ENCODE measurements at places on chromosomes 6 and 20.

DNA sequence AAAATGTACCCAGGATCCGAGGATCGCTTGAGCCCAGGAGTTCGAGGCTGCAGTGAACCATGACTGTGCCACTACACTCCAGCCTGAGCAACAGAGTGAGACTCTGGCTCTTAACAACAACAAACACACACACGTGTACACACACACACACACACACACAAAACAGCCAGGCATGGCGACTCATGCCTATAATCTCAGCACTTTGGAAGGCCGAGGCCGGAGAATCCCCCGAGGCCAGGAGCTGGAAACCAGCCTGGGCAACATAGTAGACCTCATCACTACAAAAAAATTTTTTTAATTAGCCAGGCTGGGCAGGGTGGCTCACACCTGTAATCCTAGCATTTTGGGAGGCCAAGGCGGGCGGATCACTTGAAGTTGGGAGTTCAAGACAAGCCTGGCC is 23.3 kb upstream of the ARFGEF2 start:
- DNase-seq = no peak

- no peak for DNase-seq
These were observed 303.4 kb downstream of the PLCB1 start for GRCh38 chr20:8435285-8436035.

DNA sequence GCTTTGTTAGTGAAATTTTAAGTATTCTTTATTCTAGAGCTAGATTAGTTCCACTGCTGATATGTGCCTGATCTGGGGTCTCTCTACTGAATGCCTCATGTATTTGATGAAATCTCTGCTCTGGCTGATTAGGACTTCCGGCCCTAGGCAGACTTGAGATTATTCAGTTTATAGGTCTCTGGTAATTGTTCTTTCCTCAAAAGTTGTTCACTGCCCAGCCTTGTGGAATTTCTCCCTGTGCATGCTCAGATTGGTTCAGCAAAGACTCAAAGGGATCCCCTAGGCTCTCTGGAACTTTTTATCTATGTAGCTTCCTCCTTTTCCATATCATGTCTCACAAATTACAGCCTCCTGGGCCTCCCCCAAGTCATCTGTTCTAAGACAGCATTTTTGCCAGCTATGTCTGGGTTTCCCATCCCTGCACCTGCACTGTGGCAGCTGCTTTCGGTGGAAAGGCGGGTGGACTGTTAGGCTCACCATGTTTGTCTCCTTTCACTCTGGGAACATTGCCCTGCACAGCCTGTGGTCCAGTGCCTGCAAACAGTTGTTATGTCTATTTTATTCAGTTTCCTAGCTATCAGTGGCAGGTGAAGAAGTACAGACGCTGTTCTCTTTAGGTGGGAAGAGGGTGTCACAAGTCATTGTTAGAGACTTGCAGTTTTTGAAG is 73.7 kb downstream of the RPP40 start:
- no peak for DNase-seq

GRCh38 chr20:21101932-21102575 is 4.1 kb downstream of the LINC00237 start:
- DNase-seq = peak; percentile 24

DNA sequence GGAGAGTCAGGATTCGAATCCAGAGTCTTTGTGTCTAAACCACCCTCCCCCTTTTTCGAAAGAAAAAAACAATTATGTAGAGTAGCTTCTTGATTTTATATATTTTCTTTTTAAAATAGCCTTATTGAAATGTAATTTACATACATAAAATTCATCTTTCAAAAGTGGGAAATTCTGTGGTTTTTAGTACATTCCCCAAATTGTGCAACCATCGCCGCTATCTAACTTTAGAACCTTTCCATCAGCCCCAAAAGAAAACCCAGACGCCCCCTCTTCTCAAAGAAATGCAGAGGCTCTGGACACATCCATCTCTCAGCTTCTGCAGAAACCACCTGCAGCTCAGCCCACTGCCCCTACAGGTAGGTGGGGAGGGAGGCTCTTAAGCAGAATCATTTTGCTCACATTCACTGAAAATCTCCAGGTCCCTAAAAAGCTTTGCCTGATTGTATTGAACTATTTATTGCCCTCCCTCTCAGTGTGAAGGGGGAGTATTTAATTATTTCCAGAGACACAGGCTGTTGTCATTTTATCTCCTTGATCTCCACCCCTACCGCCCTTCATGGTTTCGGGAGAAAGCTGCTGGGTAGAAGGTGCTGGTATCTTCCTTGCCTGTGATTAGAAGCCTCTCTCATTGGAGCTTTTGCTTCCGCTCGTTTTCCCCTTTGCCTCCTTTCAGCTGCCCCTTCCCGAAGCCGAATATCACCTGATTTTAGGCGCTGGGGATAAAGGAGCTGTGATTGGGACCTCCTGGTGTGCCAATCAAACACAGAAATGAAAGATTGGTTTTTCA is 68.7 kb upstream of the KCNG1 start:
- no peak for DNase-seq

- DNase-seq = no peak
These were observed 65.7 kb upstream of the DUSP22 start for GRCh38 chr6:226516-227073.

- DNase-seq = peak; percentile 67
These were observed 51.8 kb upstream of the MYB start for GRCh38 chr6:135129136-135129856.

- DNase-seq = no peak
These were observed 71.7 kb downstream of the ATP9A start for GRCh38 chr20:51696304-51697071.

DNA sequence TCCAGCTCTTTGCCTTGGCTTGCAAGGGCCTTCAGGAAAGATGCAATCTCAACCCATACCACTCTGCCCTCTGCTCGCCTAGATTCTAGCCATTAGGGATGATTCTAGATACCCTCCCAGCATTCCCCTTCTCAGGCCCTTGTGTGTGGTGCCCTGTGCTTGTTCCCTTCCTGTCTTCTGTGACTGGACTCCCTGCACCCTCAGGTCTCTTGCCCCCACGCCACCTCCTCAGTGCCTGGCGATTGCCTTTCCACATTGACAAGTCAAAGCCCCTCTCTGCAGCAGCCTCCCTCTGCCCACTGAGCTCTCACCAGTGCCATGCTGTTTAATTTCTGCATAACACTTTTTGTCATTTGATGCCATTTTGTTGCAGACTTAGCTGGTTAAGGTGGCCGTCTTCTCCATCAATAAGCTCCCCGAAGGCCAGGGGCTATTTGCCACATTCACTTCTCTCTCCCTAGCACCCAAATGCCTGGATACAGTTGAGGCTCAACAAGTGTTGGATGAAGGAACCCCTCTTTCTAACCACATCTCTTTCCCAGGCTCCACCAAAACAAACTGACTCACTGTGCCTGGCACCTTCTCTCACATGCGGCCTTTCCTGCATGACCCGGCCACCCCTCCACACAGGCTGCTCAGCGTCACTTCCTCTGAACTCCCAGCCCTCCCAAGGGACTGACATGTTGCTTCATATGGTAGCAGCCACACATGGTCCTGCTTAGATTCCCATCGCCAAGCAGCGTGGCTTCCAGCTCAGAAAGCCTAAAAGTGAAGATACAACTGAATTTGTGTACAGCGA is 4.6 kb upstream of the TXNDC5 start:
- DNase-seq = no peak

GRCh38 chr20:9359561-9360308 is 154.7 kb upstream of the LAMP5 start:
- no peak for DNase-seq

DNA sequence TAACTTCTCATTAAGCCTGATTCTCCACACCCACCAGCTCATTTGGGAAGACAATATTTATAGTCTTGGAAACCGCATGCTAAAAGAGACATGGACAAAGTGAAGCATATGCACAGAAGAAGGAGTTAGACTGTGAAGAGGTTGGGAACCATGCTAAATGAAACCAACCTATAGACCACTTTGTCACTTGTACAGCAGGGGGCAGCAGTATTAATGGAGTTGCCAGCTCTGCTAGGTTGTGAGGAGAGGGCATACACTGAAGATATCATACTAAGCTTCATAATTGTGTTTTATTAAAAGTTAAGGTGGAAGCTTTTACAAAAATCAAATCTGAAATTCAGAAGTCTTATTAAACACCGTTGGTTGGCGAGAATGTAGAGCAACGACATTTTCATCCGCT is 38.3 kb upstream of the HMGCLL1 start:
- DNase-seq = peak; percentile 15

DNA sequence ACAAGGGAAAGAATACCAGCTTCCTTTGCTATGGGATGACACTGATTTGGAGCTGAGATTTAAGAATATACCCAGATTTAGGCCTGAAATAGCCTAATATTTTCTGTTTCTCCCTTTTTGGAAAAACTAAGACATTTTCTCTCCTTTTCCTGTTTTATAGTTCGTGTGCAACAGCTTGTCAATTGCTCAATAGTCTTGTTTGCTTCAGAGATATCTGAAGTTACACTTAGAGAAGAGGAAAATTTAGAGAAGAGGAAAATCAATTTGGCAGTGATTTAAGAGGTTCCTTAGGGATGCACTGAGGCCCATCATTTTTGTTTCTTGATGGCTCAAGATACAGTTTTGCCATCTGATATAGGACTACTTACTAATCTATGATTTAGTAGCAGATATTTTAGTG is 398.6 kb downstream of the RFPL4B start:
- DNase-seq = no peak

GRCh38 chr6:105936972-105937371 is 149.2 kb upstream of the PRDM1 start:
- no peak for DNase-seq

DNA sequence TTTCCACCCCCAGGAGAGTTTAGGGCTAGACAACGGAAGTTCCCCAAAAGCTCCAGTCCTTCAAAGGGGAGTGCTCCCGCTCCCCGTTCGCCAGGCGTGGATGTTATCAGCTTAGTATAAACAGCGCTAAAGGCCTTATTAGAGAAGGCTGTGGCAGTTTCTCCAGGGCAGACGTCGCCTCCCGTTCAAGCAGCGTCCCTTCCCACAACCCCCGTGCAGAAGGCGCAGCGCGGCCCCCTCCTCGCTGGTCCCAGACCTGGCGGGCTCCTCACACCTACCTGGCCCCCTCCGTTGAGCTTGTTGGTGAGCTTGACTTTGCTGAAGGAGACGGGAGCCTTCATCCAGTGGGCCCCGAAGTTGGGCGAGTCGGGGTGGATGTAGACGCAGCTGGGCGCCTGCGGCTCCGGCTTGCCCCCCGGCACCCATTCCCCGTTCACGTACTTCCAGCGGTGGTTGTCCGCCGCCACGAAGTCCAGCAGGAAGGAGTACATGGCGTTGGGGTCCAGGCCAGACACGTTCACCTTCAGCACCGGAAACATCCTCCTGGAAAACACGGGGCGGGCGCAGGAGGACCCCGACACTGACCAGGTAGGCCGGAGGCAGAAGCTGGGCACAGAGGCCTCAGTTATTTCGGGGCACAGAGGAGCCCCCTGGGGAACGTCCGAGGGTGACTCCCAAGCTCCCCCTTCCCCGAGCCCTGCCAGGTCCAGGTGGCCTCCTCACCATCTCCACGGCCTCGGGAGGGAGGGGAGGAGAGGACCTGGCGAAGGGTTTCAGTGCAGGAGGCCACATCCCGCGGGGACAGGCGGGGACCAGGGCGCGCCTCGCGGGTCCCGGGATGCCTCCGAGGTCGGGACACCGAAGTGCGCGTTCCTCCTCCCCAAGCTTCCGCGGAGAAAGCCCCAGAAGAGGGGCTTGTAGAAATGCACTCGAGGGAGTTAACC is 1.1 kb downstream of the TBXT start:
- no peak for DNase-seq

- no peak for DNase-seq
These were observed 11.7 kb upstream of the SLC22A2 start for GRCh38 chr6:160270347-160270746.

- peak; percentile 24 for DNase-seq
These were observed 48.1 kb upstream of the SMLR1 start for GRCh38 chr6:130778946-130779657.

All from hematopoietic multipotent progenitor cell (in vitro differentiated cells).